ENCODE measurements at places on chromosomes 2 and 18.

DNA sequence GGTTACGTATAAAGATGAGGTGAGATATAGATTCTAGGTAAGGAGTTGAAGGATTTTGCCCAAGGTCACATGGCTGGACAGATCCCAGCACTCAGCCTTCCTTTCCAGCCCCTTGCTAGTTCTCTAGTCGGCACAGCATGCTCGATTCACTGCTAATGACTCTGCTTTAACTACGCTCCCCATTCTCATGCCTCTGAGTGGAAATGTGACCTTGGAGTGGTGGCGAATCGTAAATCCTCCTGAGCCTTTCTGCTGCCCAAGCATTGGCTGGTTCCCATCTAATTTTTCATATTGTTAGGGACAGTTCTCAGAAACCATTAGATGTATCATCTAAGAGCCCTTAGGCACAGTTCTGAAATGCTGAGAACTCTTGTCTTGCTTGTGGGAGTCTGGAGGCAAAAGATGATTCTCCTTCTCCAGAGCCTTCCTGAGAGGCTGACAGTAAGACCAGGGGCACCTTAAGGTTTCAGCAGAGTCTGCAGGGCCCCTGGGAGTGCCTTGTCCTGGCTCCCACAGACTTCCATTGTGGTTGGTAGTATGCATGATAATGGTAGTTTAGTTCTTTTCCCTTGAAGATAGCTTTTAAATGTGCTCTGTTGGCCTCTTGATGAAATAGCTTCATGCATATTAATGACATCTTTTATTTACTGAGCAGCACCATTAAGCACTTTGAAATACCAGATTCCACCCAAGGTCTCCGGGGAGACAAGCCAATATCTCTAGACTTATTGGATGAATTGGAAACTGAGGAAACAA is 377.8 kb upstream of the SLC14A2 start:
- no peak for DNase-seq

- DNase-seq: no peak
These were observed 18.8 kb downstream of the ARHGAP15 start for GRCh38 chr2:143148011-143148410.

DNA sequence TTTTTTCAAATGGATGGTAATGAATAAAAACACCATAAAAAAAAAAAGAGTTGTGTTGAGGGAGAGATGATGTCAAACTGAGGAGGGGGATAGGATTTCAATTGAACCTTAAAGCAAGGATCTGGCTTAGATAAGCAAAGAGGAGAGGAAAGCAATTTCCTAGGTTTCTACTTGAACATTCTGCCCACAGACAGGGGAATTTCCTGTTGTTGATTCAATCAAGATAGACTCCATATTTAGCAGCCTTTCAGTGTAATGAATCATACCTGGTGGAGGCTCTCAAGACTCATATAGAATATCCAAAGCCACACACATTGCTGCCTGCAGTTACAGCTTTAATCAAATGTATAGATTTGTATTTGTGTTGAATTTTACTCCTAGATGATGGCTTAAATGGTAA is 294.4 kb upstream of the PIK3C3 start:
- no peak for DNase-seq

GRCh38 chr2:146931109-146931508 is 913.7 kb upstream of the ACVR2A start:
- no peak for DNase-seq

GRCh38 chr2:189233527-189233926 is 54.0 kb upstream of the COL5A2 start:
- DNase-seq: no peak

All from WTC11 (cell line).